Hepatic stellate cell (primary cell): ENCODE measurements at places on chromosomes 5 and 9.
A peak's percentile ranks its signal among the peaks of the same experiment; 100 is the strongest.

- DNase-seq, result no peak
Observed at GRCh38 chr9:35569206-35569605, 35.9 kb upstream of the TESK1 start.

DNA sequence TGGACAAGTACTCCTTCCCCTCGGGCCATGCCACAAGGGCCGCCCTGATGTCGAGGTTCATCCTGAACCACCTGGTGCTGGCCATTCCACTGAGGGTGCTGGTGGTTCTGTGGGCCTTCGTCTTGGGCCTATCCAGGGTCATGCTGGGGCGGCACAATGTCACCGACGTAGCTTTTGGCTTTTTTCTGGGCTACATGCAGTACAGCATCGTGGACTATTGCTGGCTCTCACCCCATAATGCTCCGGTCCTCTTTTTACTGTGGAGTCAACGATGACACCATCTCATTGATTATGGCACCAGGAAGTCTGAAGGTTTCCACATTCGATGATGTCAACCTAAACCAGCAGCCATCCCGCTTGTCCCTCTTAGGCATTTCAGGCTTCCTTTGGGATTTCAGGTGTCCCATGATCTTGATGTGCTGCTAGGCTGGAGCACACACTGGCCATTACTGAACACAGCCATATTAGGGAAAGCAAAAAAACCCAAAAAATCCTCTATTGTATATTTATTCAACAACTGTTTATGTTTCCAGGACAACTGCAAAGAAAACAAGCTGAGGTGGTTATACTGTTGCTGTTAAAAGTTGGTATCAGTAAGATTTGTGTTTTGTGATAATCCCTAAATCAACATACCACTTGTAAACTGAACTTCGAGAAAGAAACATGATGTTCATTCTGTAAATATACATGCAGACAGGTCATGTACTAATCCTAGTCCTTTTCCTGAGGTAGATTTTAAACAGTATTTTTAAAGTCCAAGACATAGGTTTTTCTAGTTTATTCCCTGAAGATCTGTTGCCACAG is 1.1 kb downstream of the PLPP6 start:
- peak; percentile 24 for DNase-seq

GRCh38 chr5:54610197-54610944 is 92.8 kb downstream of the SNX18 start:
- DNase-seq, result no peak

- DNase-seq, result no peak
Observed at GRCh38 chr5:179379321-179379890, 34.1 kb upstream of the ADAMTS2 start.

DNA sequence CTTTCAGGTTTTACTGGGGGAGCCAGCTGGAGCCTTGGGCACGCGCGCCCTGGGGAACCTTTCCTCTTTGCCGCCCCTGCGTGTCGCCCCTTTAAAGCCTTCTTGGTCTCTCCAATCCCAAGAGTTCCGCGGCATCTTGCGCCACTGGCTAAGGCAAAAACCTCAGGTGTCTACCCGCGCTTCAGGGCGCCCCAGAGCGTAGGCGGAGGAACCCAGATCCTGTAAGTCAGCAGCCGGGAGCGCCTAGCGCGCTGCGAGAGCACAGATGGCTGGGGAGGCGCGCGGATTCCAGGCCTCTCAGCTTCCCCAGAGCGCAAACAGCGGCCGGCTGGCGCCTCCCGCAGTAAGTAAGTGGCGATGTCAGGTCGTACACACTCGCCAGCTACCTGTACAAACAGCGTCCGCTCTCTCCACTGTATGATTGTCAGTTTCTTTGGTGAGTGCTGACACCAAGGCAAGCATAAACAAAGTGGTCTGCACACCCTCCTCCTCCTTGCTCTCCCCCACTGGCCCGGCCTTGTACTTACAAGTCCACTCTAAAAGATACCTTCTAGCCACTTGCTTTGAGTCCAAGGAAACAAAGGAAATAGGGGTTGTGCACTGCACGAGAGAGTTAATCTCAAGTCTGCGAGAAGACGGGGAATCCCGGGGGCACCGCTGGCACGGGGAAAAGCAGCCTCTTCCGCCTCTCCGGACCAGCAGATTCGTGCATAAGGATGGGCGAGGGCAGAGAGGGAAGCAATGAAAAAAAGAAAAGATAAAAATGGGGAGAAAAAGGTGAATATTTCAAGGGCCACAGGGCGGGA is 2.9 kb downstream of the HTR1A start:
- DNase-seq, result no peak

GRCh38 chr9:106587042-106587441 is 275.9 kb upstream of the ZNF462 start:
- no peak for DNase-seq

DNA sequence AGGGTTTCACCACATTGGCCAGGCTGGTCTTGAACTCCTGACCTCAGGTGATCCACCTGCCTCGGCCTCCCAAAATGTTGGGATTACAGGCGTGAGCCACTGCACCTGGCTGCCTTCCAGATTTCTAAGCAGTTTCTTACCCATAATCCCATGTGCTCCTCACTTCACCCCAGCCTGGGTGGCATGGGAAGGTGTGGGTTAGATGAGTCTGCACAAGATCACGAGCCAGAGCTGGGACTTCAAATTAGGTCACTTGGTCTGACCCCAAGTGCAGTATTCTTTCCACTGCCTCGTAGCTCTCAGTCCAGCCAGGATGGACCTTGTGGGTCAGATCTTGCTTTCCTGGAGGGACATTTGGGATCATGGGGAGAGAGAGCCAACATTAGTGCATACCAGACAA is 37.5 kb upstream of the STRBP start:
- no peak for DNase-seq

- DNase-seq, result no peak
Observed at GRCh38 chr5:76819851-76820525, 1.2 kb downstream of the F2RL1 start.

GRCh38 chr5:14579731-14580397 is 1.7 kb upstream of the OTULINL start:
- DNase-seq, result no peak
